ENCODE measurements at places on chromosomes 12 and 14.
A peak's percentile ranks its signal among the peaks of the same experiment; 100 is the strongest.

DNA sequence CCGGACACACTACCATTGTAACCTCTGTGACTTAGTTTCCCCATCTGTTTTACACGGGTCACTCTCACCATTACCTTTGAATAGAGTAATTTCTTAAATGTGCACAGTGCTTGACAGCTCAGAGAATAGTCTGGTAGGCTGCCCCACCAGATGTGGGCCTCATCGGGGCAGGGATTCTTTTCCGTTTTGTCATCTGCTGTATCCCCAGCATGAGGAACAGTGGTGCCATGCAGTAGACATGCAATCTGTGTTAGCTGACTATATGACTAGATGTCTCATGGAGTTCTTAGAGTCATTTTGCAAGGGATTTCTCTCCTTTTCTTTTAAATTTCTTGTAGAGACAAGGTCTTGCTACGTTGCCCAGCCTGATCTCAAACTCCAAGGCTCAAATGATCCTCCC, 44.9 kb upstream of the PLEKHG3 start:
- no peak for DNase-seq

GRCh38 chr12:75711271-75711670, 199.9 kb upstream of the KRR1 start:
- no peak for DNase-seq

DNA sequence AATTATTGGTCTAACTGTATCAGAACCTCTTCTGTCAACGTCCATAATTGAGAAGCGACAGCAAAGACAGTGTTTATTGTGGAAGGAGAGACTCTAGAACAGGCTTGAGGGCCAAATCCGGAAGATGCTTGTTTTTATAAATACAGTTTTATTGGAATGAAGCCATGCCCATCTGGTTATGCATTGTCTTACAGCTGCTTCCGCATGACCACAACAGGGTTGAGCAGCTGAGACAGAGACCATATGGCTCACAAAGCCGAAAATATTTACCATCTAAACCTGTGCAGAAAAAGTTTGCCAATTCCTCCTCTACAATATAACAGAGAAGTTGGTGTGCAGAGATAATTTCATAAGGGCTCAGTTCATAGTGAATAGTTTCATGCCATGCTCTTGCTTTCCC, 24.5 kb downstream of the PRKAB1 start:
- no peak for DNase-seq

- DNase-seq = no peak
Measured at GRCh38 chr14:81802341-81802740, 268.7 kb upstream of the SEL1L start.

DNA sequence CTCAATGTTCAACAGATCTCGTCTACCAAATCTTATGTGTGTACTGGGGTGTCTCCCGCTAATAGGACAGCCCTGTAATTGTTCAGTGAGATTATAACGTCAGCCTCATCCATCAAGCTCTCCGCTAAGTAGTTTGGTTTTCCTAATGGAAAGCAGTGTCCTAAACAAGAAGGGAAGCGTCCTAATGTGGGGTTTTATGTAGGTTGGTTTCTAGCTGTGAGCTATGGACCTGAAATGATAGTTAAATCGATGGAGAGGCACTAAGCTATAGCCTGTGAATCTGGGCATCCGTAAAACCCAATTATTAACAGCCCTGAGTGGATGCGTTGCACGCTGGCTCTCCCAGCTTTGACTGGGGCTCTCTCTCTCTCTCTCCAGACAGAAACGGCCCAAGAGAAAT, 9.2 kb upstream of the MAP1LC3B2 start:
- DNase-seq = no peak

- no peak for DNase-seq
Measured at GRCh38 chr12:50567926-50568325, 63.1 kb downstream of the DIP2B start.

- no peak for DNase-seq
Measured at GRCh38 chr14:56212521-56212920, 94.3 kb downstream of the PELI2 start.

DNA sequence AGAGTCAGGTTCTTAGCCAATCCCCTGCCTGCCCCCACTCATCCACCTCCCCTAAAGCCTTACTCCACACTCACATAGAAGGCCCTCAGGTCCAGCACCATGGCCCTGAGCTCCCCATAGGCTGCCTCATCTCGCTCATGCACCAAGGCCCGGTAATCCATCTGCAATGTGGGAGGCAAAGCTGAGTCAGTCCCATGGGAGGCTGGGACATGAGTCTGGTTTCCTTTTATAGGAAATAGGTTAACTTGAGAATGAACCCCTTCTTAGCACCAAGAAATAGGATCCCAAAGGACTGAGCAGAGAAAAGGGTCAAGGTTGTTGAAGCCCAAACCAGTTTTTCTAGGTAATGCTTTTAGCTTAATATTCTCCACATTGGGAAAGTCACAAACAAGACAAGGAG, 2.1 kb upstream of the EMC9 start:
- no peak for DNase-seq

DNA sequence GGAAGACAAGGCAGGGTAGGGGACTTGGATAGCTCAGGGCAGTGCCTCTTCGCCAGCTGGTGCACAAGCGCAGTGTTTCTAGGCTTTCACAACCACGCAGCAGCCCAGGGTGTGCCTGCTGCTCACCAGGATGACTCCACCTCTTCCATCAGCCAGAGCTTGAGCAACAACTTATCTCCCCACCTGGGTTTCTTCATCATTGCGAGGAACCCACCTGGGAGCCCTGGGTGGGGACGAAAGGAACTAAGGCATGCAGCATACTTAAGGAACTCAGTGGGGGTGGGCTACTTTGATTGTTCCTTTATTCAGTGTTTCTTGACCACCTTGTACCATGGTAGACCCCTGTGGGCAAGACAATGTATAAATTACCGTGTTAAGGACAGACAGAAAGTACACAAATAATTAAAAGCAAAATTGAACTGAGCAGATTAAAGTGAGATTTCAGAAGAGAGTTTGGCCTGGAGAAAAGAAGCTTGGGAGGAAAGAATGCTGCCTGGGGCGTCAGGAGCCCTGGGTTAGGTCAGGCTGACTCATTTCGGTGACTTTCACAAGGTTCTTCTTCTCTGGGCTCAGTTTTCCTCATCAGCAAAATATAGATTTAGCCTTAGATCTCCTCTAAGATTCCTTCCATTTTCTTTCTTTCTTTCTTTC, 22.9 kb downstream of the KRT18 start:
- no peak for DNase-seq

DNA sequence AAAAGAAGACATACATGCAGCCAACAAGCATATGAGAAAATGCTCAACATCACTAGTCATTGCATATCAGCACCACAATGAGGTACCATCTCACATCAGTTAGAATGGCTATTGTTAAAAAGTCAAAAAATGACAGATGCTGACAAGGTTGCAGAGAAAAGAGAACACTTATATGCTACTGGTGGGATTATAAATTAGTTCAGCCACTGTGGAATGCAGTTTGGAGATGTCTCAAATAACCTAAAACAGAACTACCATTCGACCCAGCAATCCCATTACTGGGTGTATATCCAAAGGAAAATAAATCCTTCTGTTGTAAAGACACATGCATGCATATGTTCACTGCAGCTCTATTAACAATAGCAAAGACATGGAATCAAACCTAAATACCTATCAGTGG, 238.4 kb downstream of the KCNC2 start:
- DNase-seq = no peak

GRCh38 chr12:101838628-101839323, 8.0 kb upstream of the GNPTAB start:
- DNase-seq = peak; percentile 34

DNA sequence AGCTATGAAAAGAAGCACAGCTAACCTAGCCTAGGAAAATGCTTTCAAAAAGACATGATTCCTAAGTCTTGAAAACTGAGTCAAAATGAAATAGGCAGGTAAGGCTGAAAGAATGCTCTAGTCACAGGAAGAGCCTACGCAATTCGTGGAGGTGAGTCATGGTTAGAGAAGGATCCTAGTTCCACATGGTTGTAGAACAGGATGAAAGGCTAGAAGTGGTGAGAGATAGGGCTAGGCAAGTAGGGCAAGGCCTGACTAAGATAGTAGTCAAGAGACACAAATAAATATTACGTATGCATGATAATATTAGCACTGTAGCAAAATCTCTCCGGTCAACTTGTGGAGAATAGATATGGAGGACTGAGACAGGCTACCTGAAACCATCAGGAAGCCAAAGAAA, 47.2 kb downstream of the PLCZ1 start:
- no peak for DNase-seq

DNA sequence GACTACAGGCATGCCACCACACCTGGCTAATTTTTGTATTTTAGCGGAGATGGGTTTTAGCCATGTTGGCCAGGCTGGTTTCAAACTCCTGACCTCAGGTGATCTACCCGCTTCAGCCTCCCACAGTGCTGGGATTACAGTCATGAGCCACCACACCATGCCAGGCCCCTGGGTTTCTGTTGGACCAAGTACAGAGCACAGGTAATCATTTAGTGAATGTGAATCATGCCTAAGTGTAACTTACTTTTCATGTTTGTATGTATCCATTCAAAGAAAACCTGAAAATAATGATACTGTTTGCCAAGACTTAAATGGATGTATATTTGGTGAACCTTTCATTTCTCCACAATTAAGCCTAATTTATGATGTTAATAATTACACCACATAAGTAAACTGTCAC, 65.9 kb downstream of the FGD6 start:
- DNase-seq = no peak

GRCh38 chr12:54154681-54155186, 34.1 kb downstream of the SMUG1 start:
- no peak for DNase-seq

DNA sequence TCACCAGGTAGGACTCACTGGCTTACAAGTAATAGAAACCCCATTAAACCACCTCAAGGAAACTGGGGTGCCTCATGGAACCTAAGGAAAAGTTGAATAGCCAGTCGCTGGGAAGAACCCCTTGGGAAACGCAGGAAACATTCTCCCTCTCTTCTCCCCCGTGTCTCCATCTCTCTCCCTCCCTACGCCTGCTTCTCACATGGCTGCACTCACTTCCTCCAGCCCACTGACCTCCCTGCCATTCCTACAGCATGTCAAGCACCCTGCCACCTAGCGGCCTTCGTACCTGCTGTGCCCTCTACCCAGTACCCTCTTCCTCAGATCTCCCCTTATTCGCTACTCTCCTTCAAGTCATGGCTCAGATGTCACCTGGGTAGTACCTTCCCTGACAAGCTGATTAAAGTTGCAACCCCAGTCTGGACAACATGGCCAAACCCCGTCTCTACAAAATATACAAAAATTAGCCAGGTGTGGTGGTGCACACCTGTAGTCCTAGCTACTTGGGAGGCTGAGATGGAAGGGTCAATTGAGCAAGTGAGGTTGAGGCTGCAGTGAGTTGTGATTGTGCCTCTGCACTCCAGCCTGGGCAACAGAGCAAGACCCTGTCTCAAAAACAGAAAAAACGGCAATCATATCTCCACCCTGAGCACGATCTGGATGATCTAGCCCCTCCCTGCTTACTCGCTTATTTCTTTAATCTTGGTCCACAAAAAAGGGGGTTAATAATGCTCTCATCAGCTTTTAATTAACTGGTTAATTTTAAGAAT, 6.4 kb upstream of the DTX1 start:
- DNase-seq = no peak

- DNase-seq = no peak
Measured at GRCh38 chr12:58009405-58010195, 68.2 kb downstream of the ATP23 start.

DNA sequence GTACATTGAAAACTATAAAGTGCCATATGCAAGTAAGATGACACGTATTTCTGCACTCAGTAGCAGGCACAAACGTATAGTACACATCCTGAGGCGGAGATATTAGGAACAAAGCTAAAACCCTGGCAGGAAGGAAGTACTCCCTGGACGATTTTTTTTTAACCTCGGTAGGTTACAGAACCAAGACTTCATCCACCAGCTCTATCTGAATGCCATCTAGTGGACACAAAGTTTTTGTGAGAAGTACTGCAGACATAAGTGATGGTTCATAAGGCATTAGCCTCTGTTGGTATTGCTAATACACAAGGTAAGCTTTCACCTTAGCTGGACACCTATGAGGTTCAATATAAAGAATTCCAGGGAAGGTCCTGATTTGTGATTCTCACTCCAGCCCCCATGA, 83.0 kb upstream of the CCDC196 start:
- DNase-seq = no peak

DNA sequence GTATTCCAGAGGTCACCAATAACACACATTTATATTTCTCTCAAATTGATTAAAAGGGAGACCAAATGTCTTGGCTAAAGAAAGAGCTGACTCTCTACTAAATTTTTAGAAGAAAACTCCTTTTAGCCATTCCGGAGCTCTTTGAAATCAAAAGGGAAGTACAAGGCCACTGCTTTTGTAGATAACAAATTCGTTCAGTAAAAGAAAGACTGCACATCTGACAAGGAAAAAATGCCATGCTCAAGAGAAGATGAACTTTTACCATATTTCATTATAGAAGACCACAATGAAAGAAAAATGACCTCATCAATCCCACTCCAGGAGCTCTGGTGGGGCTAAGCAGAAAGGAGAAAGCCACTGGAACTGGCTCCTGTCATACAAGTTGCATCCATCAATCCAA, 57.6 kb downstream of the SPTSSA start:
- no peak for DNase-seq

- DNase-seq = no peak
Measured at GRCh38 chr14:100765296-100765695, 38.6 kb downstream of the DLK1 start.

DNA sequence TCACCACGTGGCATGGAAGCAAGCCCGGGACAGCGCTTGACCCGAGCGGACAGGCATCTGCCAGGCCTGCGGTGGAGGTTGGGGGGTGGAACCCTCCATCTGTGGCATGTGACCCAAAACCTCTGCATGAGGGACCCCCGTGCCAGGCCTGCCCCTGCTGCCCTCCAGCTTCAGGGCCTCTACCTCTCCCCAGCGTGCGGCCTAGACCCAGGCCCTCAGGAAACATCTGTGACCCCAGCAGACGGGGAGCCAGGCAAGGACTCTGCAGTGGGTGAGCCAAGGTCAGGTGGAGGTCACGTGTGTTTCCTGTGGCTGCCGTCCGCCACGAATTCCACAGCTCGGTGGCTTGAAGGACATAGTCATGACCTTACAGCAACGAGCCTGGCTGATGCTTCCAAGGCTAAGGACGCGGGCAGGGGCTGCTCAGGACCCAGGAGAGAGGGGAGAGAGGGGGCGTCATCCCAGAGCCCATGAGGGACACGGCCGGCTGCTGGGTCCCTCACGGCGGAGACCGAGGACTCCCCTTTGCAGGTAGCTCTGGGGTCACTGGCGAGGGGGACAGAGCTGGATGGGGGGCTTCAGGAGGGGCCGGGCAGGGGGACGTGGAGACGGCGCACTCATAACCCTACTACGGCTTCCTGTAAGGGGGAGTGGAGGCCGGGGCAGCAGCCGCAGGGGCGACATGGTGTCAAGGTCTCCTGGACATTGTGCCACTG, 91.5 kb downstream of the GALNT9 start:
- DNase-seq = no peak

- no peak for DNase-seq
Measured at GRCh38 chr14:56487090-56487667, 92.4 kb upstream of the TMEM260 start.

DNA sequence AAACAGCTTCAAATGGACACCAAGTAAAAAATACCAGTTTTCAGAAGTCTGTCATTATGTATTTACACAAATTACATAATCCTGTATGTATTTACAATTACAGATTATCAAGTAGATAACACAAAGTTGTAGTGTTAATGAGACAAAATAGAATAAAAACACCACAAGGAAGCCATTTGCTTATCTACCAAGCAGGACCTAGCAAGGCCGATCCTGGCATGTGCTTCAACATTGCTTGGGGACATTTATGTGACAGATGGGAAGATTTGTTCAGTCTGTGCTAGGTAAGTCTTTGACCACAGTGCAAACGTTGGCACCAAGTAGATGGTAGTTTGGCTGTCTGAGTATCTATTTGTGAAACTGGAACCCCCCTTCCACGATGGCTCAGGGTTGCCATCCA, 35.8 kb downstream of the BCAT1 start:
- no peak for DNase-seq

Data from CD4-positive, alpha-beta T cell treated with Interleukin-4 for 4 hours (primary cell).